Skeletal muscle tissue (tissue), 5 donors: ENCODE measurements at places on chromosomes 4 and X. TPM values are rescaled to one million over a fixed set of nuclear protein-coding genes. Genes with fewer than 3 reads are reported as not detected.

Gene TEX13C
- not detected for total RNA-seq

Gene ACSL1
- total RNA-seq: 123 TPM

Gene MTMR8
- total RNA-seq: 2.6 TPM

Gene MANBA
- total RNA-seq: 27.7 TPM

Gene SPACA5B
- not detected for total RNA-seq

Gene XPNPEP2
- 3.7 TPM for total RNA-seq

Gene AR
- 7.8 TPM for total RNA-seq

Gene MAGEC3
- total RNA-seq: not detected

Gene ATP6AP2
- total RNA-seq: 48.5 TPM

Gene CT45A8
- not detected for total RNA-seq

Gene UNC5C
- total RNA-seq: 1.0 TPM

Gene FGF2
- 8.4 TPM for total RNA-seq

Gene TCEAL7
- 112 TPM for total RNA-seq

Gene SLC9A6
- 12.5 TPM for total RNA-seq

Gene TMPRSS11A
- total RNA-seq: not detected

Gene SORCS2
- total RNA-seq: 3.1 TPM

Gene MOSPD2
- total RNA-seq: 5.2 TPM
